ENCODE measurements at places on chromosomes 5 and 9. TPM values are rescaled to one million over a fixed set of nuclear protein-coding genes. Genes with fewer than 3 reads are reported as not detected.

BHMT gene
- not detected for total RNA-seq

GNPDA1 gene
- total RNA-seq, result 63.4 TPM

TCF7 gene
- total RNA-seq, result 11.3 TPM

COL23A1 gene
- total RNA-seq, result not detected

MRPS27 gene
- 53.3 TPM for total RNA-seq

DMRT3 gene
- not detected for total RNA-seq

CACFD1 gene
- 4.5 TPM for total RNA-seq

C5 gene
- total RNA-seq, result 12.2 TPM

S1PR3 gene
- 43.2 TPM for total RNA-seq

C9orf72 gene
- 5.8 TPM for total RNA-seq

FAM219A gene
- 17.1 TPM for total RNA-seq

GPX3 gene
- 22.8 TPM for total RNA-seq

FOXE1 gene
- 4.0 TPM for total RNA-seq

FASTKD3 gene
- total RNA-seq, result 17.0 TPM

BNC2 gene
- total RNA-seq, result 7.2 TPM

IL31RA gene
- 1.8 TPM for total RNA-seq

REEP2 gene
- 6.1 TPM for total RNA-seq

SLC45A2 gene
- total RNA-seq, result not detected

SLC30A5 gene
- 37.4 TPM for total RNA-seq

GLRA1 gene
- total RNA-seq, result not detected

GABRA1 gene
- total RNA-seq, result not detected

RNF183 gene
- not detected for total RNA-seq

HBEGF gene
- 5.7 TPM for total RNA-seq

SH3PXD2B gene
- 13.7 TPM for total RNA-seq

ECM2 gene
- total RNA-seq, result 0.10 TPM

DNAH5 gene
- total RNA-seq, result 1.8 TPM

CEL gene
- total RNA-seq, result 0.58 TPM

TNC gene
- total RNA-seq, result 0.59 TPM

PCDHGA7 gene
- 0.90 TPM for total RNA-seq

IL5 gene
- total RNA-seq, result not detected

MSX2 gene
- total RNA-seq, result 4.9 TPM

PRLR gene
- 0.19 TPM for total RNA-seq

MEIKIN gene
- not detected for total RNA-seq

GFRA3 gene
- total RNA-seq, result not detected

IGFBPL1 gene
- total RNA-seq, result 2.3 TPM

MYORG gene
- 3.3 TPM for total RNA-seq

AIF1L gene
- 1.7 TPM for total RNA-seq

CCDC180 gene
- 0.94 TPM for total RNA-seq

NR6A1 gene
- 1.7 TPM for total RNA-seq

PCDHB12 gene
- not detected for total RNA-seq

KCNIP1 gene
- total RNA-seq, result not detected

FGF18 gene
- total RNA-seq, result 1.0 TPM

UBE2B gene
- 64.8 TPM for total RNA-seq

ADRA1B gene
- total RNA-seq, result 16.4 TPM

TIMD4 gene
- 0.98 TPM for total RNA-seq

SYNPO gene
- 29.9 TPM for total RNA-seq

DAB2IP gene
- 13.6 TPM for total RNA-seq

Data from A549 treated with GW870086 at 1 μM for 4 hours (cell line).